RCC 7860 (cell line): ENCODE measurements at places on chromosomes 3 and 15.

DNA sequence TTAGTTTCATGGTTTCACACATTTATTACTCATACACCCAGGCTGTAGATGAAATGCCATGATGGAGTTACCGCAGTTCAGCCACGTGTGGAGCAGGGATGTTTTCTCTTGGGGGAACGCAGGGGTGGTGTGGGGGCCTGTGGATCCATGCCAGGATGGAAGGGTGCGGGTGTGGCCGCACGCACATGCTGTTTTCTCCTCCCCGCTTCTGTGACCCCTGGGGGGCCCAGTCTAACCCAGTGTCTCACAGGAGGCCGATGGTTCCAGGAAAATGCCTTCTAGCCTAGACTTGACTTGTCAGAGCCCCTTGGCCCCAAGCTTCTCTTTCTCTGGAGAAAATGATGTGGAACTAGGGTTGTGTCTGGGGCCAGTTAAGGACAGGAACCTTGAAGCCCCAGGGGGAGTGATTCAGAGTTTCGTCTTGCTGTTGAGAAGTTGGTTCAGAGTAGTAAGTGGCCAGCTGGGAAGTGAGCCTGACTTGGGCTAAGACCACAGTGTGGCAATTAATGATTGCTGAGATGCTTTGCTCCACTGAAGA lies 240.4 kb upstream of the BHLHE40 start:
- no peak for DNase-seq

- DNase-seq = peak; percentile 37
Measured at GRCh38 chr3:161274691-161275298, 53.7 kb downstream of the NMD3 start.

DNA sequence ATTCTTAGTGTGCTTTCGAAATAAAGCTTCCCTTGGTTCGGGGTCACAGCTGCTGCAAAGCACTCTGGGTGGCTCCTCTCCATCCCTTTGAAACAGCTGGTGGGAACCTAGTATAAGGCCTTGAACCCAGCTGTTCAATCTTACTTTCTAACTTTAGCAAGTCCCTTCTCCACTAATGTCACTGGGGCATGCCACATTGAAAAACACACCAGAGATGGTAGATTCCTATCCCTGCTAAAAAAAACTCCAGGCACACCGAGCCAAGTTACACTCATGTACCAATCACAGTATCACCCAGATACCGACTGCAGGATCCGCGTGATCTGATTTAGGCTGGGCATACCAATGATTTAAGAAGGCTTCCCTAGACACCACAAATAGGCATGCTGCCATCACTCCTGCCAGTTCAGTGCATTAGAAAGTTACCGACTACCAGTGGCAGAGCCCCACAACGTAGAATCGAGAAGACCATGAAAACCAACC lies 65.0 kb downstream of the WWTR1 start:
- DNase-seq = no peak

GRCh38 chr3:197753263-197753662 lies 3.6 kb downstream of the FYTTD1 start:
- DNase-seq = no peak

- no peak for DNase-seq
Measured at GRCh38 chr3:150762662-150763121, 277 bp downstream of the SIAH2 start.

- no peak for DNase-seq
Measured at GRCh38 chr3:194255252-194256039, 95.7 kb downstream of the CPN2 start.

DNA sequence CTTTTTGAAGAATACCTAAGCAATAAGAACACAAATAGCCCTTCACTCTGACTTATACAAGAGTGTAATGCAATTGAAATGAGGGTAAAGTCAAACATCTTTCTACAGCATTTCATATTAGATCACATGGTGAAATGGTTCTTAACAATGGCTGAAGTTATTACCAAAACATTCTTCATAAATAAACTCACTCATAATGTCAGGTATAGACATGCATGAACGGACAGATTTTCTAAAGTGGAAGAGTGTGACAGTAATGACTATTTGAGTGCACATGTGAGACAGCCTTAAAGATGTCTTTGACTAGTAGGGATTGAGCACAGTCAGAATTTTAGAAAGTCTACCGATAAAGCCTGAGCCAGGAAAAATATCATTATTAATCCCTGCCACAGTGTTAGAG lies 471.0 kb downstream of the ZPLD1 start:
- DNase-seq = no peak

DNA sequence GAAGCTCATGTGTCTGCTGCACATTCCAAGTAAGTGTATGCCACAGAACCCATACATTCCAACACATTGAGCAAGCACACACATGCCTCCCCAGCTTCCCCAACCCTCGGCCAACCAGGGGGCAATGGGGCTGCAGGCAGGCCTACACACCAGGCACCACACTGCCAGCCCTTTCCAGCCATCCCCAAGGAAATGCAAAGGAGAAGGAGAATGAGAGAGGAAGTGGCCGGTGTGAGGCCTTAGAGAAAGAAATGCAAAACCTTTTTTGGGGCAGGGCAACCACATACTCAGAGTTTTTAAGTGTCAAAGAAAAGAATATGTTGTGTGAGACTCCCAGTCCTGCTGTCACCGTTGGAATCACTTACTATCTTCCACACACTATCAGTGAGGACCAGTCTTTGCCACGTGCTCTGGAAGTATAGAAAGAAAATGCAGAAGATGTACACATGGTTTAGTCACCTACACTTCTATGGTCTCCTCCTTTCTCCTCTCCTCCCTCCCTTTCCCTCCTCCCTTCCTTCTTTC lies 11.1 kb downstream of the IGF2BP2 start:
- peak; percentile 70 for DNase-seq

GRCh38 chr3:188197388-188197847 lies 43.5 kb downstream of the LPP start:
- peak; percentile 63 for DNase-seq

DNA sequence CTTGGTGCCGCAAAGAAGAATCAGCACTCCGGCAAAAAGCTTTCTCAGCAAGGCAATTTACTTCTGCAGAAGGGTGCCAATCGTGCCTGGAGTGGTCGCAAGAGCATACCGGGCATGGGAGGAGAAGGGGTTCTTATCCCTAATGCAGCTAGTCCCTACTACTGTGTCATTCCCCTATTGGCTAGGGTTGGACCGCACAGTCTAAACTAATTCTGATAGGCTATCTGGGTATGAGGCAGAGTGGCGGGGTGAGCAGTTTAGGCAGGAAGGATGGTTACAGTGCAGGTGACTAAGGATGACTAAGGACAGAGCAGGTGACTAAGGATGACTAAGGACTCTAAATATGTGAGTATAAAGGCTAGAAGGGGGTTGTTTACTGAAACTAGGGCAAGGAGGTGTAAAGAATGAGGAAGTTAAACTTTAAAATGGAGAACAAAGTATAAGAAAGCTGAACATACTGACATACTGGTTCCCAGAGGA lies 52.9 kb downstream of the PGBD4 start:
- peak; percentile 76 for DNase-seq

- DNase-seq = no peak
Measured at GRCh38 chr3:10234526-10235230, 13.6 kb upstream of the TATDN2 start.

- no peak for DNase-seq
Measured at GRCh38 chr3:40268802-40269524, 40.5 kb upstream of the EIF1B start.

- DNase-seq = no peak
Measured at GRCh38 chr3:149373235-149374125, 4.0 kb downstream of the TM4SF1 start.

- DNase-seq = no peak
Measured at GRCh38 chr3:16374047-16374934, 109.3 kb downstream of the OXNAD1 start.

DNA sequence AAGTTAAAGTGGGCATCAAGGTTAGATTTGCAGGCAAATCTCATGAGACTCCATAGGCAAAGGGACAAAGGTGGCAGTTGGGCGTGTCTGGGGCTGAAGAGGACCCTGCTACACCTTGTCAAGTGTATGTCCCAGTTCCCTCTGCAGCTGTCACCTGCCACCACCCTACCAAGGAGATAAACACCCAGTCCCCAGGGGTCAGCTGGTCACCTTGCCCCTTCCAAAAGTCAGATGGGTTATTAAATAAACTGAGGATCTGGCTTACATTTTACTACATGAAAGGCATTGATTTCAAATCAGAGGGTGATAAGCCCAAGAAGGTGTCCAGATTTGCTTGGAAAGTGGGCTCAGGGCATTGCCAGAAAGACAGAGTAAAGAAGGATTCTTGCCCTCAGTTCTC lies 248.1 kb upstream of the TRIM42 start:
- DNase-seq = no peak

DNA sequence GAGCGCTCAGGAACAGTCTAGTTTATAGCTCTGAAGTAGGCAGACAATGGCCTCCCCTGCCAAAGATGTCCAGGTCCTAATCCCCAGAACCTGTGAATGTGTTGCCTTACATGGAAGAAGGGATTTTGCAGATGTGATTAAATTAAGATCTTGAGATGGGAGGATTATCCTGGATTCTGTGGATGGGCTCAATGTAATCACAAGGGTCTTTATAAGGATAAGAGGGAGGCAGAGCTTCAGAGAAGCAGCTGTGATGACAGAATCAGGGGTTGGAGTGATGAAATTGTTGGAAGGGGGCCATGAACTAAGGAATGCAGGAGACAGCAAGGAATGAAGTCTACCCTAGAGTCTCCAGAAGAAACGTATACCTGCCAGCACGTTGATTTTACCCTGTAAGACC lies 14.0 kb upstream of the GK5 start:
- no peak for DNase-seq

GRCh38 chr15:64969401-64969800 lies 20.3 kb downstream of the SPG21 start:
- no peak for DNase-seq

- no peak for DNase-seq
Measured at GRCh38 chr3:60610441-60611112, 640.7 kb downstream of the FHIT start.

DNA sequence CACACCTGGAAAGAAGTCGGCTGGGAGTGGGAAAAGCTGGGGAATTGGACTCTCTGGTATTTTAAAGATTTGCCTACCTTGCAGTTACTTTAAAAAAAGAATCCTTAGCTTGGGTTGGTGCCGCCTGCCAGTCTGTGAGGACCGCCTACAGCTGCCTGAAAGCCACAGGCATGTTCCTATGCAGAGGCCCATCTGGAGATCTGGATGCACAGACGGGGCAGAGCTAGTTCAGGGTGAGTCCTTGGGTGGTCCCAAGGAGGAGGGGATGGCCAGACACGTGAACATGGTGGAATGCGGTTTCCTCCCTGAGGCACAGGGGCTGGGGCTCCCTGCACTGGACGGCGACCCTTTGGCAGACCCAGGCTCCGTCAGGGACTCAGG lies 113.2 kb upstream of the IQSEC1 start:
- no peak for DNase-seq

- DNase-seq = no peak
Measured at GRCh38 chr3:120684896-120685295, 2.9 kb upstream of the HGD start.

GRCh38 chr15:91472316-91472756 lies 372.3 kb downstream of the SV2B start:
- no peak for DNase-seq

GRCh38 chr3:101017017-101017416 lies 23.8 kb upstream of the ABI3BP start:
- DNase-seq = no peak

- no peak for DNase-seq
Measured at GRCh38 chr3:78140866-78141265, 1101.0 kb downstream of the ROBO2 start.

- no peak for DNase-seq
Measured at GRCh38 chr3:113507501-113508067, 7.4 kb downstream of the SPICE1 start.

- no peak for DNase-seq
Measured at GRCh38 chr3:147906285-147906684, 497.1 kb downstream of the ZIC1 start.

GRCh38 chr3:134463676-134464063 lies 22.1 kb downstream of the ANAPC13 start:
- DNase-seq = no peak

GRCh38 chr3:126959921-126960603 lies 22.9 kb upstream of the PLXNA1 start:
- DNase-seq = no peak

DNA sequence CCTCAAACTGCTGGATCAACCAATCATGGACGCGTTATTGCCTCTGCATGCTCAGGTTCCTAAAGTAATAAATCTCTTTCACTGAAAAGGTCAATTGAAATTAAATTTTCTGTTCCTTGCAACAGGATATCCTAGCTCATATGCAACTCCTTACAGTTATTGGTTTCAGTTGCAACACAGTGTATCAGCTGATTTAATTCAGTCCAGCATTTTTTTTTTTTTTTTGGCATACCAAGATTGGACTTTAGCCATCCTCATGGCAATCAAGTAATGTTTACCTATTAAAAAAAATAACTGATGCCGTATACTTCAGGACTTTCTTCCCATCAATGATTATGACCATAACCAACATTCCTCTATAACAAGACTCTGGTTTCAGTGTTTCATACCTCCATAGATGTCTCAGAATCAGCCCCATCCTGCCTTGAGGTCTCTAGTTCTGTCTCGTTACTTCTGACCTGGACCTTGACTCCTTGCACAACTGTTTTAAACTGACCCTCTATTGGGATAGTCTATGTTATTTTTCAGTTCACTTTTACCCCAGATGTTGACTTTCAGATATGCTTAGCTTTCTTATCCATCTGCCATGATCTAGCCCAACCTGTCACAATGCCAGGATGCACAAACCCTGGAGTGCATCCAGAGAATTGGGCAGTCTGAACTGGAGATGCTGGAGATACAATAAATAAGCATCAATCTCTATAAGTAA lies 265.0 kb upstream of the GADL1 start:
- no peak for DNase-seq

- peak; percentile 10 for DNase-seq
Measured at GRCh38 chr15:56919609-56920366, 1.3 kb downstream of the TCF12 start.
